Lower leg skin (tissue), 4 donors: ENCODE measurements at places on chromosomes 16 and 17.

GRCh38 chr17:31250229-31250628 is 46.8 kb downstream of the OMG start:
- DNase-seq = no peak

- no peak for DNase-seq
These were observed 5.7 kb downstream of the MGAT5B start for GRCh38 chr17:76873856-76874255.

- DNase-seq = no peak
These were observed 41.0 kb downstream of the TADA2A start for GRCh38 chr17:37447641-37448040.

- DNase-seq = no peak
These were observed 120.3 kb upstream of the ADAMTS18 start for GRCh38 chr16:77555126-77555525.

GRCh38 chr17:72510351-72511016 is 389.7 kb downstream of the SOX9 start:
- no peak for DNase-seq

GRCh38 chr17:79518585-79519523 is 92.0 kb downstream of the RBFOX3 start:
- no peak for DNase-seq

DNA sequence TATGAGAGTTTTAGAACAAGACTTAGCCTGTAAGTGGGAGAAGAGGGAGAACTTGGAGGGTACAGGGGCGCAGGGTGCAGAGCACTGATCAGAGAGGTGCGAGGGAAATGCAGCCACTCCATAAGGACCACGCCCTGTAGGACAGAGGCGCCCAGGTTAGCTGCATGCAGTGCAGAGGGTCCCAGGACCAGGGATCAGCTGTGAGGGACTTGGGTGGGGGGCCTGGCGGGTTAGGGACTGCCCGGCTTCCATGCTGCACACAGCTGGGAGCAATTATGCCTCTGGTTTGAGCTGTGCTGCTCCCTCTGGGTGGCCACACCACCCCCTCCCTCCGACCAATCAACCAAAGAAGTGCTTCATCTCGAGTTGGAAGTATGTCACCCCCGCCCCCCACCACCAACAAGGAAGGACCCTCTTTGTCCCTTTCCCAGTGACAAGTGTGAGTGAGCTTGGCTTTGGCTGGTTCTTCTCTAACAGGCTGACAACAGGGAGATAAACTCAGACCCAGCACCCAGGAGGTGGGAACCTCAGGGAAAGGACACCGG is 22.2 kb upstream of the CLEC18A start:
- DNase-seq = no peak

DNA sequence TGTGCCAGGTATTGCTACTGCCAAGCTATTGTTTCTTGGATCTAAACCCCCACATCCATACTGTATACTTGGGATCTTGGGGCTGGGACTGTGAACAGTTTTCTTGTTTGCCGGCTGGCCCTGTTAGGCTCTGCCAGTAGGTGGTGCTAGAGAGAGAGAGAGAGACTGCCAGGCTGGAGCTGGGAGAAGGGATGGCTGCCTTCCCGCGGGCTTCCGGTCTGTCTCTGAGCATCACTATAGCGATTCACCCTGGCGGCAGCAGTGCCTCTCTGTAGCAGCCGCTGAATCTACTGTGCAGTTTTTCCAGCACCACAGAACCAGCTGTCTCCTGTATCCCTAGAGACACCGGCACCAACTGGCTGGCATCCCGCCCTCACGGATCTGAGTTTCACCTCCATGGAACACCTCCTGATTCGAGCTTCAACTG is 201.2 kb downstream of the UTP18 start:
- DNase-seq = no peak

- DNase-seq = no peak
These were observed 104.3 kb upstream of the SDK2 start for GRCh38 chr17:73748508-73748907.
